ENCODE measurements at places on chromosomes 6 and 20. TPM values are rescaled to one million over a fixed set of nuclear protein-coding genes. Genes with fewer than 3 reads are reported as not detected.

Gene DPPA5
- total RNA-seq: not detected

Gene ZNF165
- 6.3 TPM for total RNA-seq

DNA sequence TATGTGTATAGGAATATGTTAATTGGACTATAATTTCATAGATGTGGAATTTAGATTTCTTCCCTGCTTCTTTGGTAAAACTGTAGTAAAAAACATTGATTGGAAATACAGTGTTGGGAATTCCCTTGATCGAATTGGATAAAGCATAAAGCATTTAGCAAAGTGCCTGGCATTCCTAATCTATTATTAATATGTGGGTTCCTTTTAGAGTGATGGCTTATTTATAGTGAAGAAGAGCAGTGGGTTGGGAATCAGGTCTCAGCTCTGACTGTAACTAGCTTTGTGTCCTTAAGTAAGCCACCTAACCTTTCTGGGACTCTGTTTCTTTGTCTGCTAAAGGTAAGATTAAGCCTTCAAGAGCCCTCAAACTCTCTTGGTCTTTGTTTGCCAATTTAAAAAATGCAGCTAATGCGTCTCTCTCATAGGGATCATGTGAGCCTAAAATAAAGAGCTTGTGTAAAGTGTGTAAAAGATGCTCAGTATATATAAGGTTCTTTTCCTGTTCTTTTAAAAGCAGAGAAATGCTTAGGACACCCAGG lies 53.3 kb downstream of the KCNS1 start:
- DNase-seq: no peak

DNA sequence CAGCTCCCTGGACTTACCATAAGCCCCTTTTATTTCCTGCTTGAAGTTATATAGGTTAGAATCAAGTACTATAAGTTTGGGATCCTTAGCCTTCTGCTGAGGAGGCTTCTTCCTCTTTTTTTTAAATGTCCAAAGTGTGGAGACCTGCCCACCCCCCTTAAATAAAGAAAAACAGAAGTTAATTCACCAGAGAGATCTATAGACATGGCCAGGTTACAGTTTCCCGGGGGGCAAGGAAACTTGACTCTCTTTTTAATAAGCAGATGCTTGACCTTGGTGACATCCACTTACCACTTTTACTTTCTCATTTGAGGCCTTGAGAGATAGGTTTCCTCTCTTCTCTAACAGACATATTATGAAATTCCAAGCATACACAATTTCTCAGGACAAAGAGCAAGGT lies 88.3 kb downstream of the BMP2 start:
- DNase-seq: no peak

Measured in Calu3 (cell line).